ENCODE measurements at places on chromosomes 6 and 20. TPM values are rescaled to one million over a fixed set of nuclear protein-coding genes. Genes with fewer than 3 reads are reported as not detected.

Gene TCF21
- not detected for total RNA-seq

DNA sequence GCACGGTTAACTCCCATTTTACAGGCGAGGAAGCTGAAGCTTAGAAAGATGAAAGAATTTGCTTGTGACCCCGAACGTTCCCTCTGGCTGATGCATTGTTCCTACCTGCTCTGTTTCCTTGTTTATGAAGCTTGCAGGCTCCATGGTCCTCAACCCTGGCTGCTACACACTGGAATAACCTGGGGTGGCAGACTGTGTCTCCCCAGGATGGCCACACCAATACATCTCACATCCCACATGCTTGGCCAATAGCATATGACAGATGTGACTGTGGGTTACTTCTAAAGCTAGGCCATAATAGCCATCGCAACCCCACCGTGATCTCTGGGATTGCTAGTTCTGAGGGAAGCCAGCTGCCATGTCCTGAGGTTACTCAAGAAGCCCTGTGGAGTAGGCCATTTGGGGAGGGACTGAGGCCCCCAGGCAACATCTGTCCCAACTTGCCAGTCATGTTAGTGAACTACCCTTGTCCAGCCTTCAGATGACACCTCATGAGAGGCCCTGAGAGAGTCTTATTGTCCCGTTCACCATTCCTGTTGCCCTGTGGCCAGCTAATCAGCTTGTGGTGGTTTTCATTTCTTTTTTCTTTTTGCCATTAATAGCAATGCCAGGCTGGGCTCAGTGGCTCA, 6.7 kb upstream of the FAM110A start:
- DNase-seq: no peak

DNA sequence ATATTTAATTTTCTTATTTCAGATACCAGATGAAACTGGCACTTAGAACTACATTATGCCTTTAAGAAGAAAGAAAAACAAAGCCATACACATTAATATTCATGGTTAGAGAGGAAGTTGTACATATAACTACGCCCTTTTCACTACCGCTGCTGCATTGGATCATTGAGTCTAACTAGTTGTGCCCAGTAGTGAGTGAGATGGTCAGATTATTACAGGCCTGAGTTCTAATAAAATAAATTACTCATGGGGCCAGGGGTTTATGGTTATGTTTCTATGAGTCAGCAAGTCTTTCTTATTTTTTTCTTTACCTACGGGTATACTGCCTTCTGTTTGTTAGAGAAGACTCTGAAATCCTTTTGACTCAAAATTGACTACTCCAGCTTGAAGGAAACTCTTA, 11.5 kb downstream of the RIOK1 start:
- no peak for DNase-seq

GRCh38 chr6:145801021-145801420, 13.6 kb downstream of the FBXO30 start:
- DNase-seq: no peak

- DNase-seq: no peak
These were observed 163.2 kb upstream of the GGTLC1 start for GRCh38 chr20:24151621-24152294.

Gene CD24
- 0.22 TPM for total RNA-seq

Gene SLC22A7
- total RNA-seq: not detected

GRCh38 chr6:43702534-43703440, 15.2 kb upstream of the MRPS18A start:
- no peak for DNase-seq

DNA sequence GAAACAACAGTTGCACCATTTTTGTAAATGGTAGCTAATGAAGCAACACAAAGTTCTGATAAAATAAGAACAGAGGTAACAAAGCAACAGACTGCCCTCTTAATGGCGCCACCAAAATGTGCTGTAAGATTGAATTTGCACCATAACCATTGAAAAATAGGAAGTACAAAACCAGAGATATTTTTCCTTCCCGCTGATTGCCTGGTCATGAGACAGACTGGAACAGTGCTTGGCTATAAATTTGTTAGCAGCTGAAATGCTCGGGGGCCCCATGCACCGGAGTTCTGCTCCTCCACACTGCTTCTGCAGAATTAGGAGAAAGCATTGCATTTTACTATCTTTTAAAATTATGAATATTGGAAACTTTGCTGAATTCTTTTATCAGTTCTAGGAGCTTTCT, 164.4 kb upstream of the QKI start:
- no peak for DNase-seq

DNA sequence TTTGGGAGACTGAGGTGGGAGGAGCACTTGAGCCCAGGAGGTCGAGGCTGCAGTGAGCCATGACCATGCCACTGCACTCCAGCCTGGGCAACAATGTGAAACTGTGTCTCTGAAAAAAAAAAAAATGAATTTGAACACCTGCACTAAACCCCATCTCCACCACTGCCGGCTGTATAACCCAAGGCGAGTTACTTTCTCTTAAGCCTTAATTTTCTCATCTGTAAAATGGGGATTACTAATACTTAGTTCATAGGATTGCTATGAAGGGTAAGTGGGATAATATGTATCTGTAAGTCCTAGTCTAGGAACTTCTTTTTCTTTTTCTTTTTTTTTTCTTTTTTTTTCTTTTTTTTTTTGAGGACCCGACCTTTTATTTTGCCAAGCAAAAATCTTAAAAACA, 61.5 kb downstream of the SHLD1 start:
- no peak for DNase-seq

GRCh38 chr6:16635810-16636602, 125.3 kb downstream of the ATXN1 start:
- DNase-seq: no peak

Gene LTB
- total RNA-seq: 585 TPM

- DNase-seq: no peak
These were observed 23.6 kb upstream of the B4GALT5 start for GRCh38 chr20:49737260-49737659.

GRCh38 chr6:74607934-74608333, 597.9 kb downstream of the COL12A1 start:
- DNase-seq: no peak

- DNase-seq: no peak
These were observed 70.4 kb upstream of the SLC24A3 start for GRCh38 chr20:19141998-19142397.

- DNase-seq: no peak
These were observed 24.1 kb downstream of the FASTKD5 start for GRCh38 chr20:3135507-3136070.

DNA sequence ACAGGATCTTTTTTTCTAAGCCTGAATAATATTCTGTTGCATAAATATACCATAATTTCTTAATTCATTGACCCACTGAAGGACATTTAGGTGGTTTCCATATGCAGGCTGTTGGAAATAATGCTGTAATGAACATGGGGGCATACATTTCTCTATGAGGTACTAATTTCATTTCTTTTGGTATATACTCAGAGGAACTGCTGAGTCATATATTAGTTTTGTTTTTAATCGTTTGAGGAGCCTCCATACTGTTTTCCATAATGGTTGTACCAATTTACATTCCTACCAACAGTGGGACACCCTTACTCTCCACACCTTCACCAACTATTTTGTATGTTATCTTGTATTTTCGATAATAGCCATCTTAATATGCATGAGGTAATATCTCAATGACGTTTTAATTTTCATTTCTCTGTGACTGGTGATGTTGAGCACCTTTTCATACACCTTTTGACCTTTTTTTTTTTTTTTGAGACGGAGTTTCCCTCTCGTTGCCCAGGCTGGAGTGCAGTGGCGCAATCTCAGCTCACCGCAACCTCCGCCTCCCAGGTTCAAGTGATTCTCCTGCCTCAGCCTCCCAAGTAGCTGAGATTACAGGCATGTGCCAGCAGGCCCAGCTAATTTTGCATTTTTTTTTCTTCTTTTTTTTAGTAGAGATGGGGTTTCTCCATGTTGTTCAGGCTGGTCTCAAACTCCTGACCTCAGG, 187.4 kb downstream of the RNGTT start:
- DNase-seq: no peak

Gene COL10A1
- total RNA-seq: not detected

DNA sequence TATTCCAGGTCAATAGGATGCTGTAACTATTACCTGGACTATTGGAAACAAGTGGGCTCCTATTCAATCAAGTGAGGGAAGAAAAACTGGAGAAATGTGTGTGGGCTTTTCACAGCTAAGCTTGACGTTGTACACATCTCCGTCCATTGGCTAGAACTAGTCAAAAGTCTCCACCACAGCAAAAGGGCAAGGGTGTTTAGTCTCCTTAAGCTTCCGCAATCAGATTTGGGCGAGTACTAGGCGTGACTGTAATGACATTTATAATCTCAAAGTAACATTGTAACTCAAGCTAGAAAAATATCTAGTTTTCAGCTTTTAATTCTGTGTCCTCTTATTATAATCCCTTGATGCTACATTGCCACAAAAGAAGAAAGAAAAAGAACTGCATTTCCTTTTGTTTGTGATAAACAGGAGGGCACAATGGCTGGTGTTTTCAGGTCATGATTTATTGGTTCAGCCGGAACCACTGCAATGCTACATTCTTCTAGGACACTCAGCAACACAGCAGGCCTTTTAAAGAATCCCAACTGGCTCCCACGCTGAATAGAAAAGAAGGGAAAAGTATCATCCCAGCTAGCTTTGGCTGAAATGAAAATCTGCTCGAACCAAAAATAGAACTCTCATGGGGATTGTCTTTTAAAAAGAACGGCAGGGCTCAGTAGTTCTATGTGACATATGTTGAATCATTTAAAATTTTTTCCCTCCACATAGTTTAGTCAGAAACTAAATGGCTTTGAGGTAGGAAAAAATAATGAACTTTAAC, 387.7 kb downstream of the BTBD3 start:
- no peak for DNase-seq

GRCh38 chr20:34675561-34675960, 1.3 kb downstream of the PIGU start:
- no peak for DNase-seq

Gene PPARD
- total RNA-seq: 25.8 TPM

Gene CTAGE9
- not detected for total RNA-seq

DNA sequence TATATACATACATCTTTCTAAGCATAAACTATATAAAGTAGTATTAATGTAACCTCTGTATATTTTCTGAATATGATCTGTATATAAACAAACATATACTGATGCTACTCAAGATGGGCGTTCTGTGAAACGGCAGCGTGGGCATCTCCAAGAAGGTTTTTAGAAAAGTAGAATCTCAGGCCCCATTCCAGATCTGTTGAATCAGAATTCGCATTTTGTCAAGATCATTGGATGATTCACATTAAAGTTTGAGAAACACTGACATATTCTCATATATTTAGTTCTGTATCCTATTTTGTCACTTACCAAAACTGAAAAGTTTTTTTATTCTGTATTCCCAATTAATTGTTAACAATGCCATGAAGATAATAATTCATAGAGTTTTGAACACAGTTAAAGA, 5.5 kb downstream of the C6orf141 start:
- no peak for DNase-seq

All from activated CD4-positive, alpha-beta T cell treated with anti-CD3 and anti-CD28 coated beads, Interleukin-2, amount 10 ng/mL, durations not matched to agents 7 days and 5 days (primary cell).